Fibroblast of lung (primary cell): ENCODE measurements at places on chromosomes 12 and 14. TPM values are rescaled to one million over a fixed set of nuclear protein-coding genes. Genes with fewer than 3 reads are reported as not detected.

The HOXC13 gene
- polyA plus RNA-seq = not detected in 2 replicates

The AKAP5 gene
- 0.19 and 0.30 TPM in 2 replicates for polyA plus RNA-seq

The YARS2 gene
- polyA plus RNA-seq = 17.8 and 18.4 TPM in 2 replicates

The NOS1 gene
- under 0.01 TPM in 1 of 2 replicates, not detected in the other for polyA plus RNA-seq

The SSTR1 gene
- polyA plus RNA-seq = 7.8 and 10.5 TPM in 2 replicates

The TNFAIP2 gene
- 31.6 and 71.5 TPM in 2 replicates for polyA plus RNA-seq

The DHH gene
- polyA plus RNA-seq = 0.01 TPM in 2 replicates

The TSPAN19 gene
- not detected in 2 replicates for polyA plus RNA-seq

The RERG gene
- polyA plus RNA-seq = 0.26 and 0.57 TPM in 2 replicates

The ATG101 gene
- 82.2 and 82.9 TPM in 2 replicates for polyA plus RNA-seq

The TPPP2 gene
- not detected in 2 replicates for polyA plus RNA-seq

The FAM161B gene
- polyA plus RNA-seq = 2.8 and 3.7 TPM in 2 replicates
